ENCODE measurements at places on chromosomes 11 and 22. TPM values are rescaled to one million over a fixed set of nuclear protein-coding genes. Genes with fewer than 3 reads are reported as not detected.

Gene POU2F3
- not detected for total RNA-seq

Gene NELL1
- 0.12 TPM for total RNA-seq

Gene SORL1
- 1.3 TPM for total RNA-seq

Gene OR51B2
- total RNA-seq = 0.36 TPM

Gene C22orf31
- total RNA-seq = not detected

Gene KCNQ1OT1
- total RNA-seq = 0.36 TPM

Gene CATSPER1
- 0.36 TPM for total RNA-seq

Gene MS4A1
- total RNA-seq = not detected

Gene RAG2
- total RNA-seq = not detected

Gene SLC39A13
- total RNA-seq = 55.2 TPM

DNA sequence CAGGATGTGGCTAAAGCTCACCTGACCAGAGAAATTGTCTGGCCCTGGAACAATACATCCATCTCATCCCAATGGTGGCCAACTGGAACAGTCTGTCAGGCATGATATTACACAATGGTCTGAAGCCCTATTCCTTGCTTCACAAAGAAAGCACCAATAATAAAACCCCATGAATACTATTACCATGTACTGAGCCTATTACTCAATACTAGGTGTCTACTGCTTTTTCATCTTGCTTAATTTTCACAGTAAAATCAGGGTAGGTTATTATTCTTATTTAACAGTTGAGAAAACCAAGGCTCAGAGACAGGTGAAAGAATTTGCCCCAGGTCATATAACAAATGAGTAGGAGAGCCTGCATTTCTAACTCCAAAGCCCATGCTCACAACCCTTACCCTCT lies 68.9 kb upstream of the CAPRIN1 start:
- no peak for DNase-seq

DNA sequence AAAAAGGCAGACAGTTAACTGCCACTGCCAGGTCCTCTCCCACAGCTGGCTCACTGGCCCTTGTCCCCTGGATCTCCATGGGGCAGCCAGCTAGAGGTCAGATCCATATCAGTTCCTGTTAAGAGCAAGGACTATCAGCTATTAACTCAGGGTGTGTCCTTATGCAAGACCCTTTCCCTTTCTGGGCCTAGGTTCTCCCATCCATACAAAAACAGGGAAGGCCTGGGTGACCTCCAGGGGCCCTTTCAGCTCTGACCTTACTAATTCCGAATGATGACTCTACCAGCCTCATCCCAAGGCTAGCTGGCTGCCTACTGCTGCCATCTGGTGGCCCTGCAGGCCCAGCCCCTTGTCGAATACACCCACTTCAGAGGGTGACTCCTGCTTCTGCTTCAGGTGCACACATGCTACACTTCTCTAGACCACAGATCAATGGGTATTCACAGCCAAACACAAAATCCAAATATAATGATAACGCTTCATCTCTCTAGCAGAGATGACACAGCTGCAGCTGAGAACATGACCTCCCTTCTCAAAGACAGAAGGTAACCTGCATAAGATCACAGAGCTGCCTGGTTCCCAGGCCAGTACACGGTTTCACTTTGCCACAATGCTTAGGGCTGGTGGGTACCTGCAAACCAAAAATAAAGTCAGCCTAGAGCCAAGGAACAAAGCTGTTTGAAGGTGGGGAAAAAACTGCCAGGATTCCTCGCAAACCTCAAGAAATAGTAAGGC lies 34.1 kb downstream of the SERGEF start:
- peak; percentile 23 for DNase-seq

DNA sequence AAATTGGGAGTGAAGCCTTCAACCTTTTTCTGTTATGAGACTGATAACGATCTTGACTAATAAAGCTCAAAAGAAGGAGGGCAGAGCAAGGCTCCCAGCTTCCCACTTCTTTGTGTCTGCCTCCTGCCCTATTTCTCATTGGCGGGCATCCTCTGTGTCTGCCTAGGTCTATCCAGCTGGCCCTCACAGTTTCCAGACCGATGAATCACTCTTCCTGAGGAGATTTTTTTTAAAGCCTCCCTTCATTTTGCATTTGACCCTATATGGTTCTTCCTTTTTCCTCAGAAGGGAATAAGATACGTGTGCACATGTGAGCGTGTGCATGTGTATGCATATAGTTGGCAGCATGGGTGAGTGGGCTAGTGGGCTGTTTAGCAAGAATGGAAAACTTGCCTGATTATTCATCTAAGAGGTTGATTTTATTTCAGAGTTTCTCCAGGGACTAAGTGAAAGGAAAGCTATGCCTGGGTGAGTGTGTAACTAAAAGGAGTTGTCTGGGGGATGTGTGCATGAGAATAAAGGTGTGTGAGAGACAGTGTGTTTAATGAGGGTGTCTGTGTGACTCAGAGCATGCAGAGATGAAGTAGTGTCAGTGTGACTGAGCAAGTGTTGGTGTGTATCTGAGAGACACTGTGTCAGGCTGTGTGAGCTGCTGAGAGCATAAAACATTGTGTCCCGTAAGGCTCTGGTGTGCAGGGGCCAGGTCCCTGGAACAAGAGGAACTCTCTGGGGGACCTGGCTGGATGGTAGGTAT lies 12.2 kb downstream of the PHLDB1 start:
- DNase-seq = peak; percentile 98

- DNase-seq = no peak
These were observed 311.3 kb downstream of the LUZP2 start for GRCh38 chr11:24808173-24808572.

GRCh38 chr11:70466154-70466553 lies 67.8 kb downstream of the CTTN start:
- peak; percentile 21 for DNase-seq

DNA sequence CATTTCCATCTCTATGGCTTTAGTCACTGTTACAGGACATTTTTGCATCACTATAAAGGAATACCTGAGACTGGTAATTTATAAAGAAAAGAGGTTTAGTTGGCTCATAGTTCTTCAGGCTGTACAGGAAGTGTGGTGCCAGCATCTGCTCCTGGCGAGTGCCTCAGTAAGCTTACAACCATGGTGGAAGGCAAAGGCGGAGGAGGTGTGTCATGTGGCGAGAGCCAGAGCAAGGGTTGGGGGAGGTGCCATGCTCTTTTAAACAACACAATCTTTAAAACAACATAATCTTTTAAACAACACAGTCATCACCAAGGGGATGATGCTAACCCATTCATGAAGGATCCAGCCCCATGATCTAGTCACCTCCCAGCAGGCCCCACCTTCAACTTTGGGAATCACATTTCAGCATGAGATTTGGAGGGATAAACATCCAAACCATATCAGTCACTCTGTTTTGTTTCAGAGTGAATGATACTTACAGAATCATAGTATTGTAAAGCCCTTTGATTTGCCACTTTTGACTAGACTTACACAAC lies 103.3 kb downstream of the PDE3B start:
- DNase-seq = no peak

DNA sequence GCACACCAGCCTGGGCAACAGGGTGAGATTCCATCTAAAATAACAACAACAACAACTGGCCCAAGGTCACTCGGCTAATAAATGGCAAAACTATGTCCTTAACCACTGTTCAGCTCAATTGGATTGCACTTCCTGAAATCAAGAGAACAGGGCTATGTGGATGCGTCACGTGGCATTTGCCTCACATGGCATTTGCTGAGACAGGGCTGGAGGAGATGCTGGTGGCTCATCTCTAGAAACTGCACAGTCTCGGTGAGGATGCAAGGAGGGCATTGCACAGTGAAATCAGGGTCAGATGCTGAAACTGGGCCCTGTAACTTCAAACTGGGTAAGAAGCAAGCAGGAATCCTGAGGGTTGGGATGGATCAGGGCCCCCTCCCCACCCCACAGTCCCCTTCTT lies 171.9 kb downstream of the BUD13 start:
- peak; percentile 19 for DNase-seq

- no peak for DNase-seq
These were observed 20.3 kb downstream of the A4GALT start for GRCh38 chr22:42700355-42700754.

- no peak for DNase-seq
These were observed 112.6 kb downstream of the NAT10 start for GRCh38 chr11:34218067-34218466.

DNA sequence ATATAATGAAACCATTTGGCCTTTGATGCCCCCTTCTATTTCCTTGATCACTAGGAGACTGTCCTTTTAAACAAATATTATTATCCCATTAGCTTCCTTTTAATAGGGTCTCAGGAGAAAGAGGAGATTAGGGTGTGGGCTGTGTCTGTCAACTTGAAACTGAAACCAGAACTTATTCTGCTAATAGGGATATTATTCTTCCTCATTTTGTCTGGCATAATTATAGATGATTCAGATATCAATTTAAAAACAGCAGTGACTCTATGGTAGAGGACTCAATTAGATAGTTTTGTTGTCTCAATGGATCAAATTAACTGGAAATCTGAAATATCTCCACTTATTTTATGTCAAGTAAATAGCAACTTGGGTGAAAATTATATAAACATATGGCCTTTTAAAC lies 584.9 kb upstream of the CCDC90B start:
- DNase-seq = no peak

DNA sequence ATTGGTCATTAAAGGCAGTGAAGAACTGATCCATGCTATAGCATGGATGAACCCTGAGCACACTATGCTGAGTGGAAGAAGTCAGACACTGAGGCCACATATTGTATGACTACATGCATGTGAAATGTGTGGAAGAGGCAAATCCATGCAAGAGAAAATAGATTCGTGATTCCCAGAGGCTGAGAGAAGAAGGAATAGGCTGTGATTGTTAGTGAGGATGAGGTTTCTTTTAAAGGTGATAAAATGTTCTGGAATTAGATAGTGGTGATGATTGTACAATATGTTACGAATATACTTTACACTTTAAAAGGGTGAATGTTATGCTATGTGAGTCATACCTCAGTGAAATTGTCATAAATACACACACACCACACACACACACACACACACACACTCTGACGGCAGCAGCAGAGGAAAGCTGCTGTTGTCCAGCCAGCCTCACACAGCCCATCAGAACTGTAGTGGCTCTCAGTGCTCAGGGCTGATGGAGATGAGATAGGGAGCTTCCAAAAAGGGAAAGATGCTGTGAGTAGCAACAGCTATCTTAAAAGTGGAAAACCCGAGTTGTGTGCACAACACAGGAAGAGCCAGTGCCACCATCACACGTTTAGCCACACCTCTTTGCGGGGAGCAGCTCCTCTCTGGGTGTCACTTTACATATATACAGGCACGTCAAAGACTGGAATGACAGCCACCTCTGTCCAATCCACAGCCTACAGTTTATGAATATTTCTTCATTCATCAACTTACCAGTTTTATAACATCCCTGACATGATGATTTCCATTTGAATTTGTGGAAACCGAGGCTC lies 153.0 kb downstream of the SPATA19 start:
- DNase-seq = no peak

- no peak for DNase-seq
These were observed 9.3 kb upstream of the MSANTD4 start for GRCh38 chr11:106031202-106031810.

DNA sequence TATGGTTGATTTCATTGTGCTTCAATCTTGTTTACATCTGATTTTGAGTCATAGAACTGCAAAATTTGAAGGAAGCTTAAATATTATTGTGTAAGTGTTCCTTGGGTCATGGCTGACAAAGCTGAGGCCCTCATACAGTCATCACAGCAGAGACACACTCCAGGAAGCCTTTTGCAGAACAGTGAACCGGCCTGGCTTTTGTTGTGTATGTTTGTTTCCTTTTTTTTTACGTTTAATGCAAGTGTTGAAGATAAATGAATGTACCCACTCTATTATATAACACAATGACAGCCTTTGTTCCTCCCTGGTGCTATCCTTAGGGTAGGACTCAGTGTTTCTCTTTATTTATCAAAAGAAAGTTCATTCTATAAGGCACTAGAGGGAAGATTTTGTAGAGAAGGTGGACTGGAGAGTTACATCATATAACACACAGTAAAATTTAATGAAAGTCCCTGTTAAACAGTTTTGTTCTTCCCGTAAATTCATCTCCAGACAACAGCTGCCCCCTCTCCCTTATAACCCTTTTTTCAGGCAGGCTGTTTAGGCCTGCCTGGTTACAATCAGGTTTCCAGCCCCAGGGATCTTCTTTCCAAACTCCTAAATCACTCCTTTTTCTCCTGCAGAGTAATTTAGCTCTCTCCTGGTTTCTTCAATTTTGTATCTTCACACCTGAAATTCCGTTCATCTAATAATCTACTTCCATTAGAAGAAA lies 34.3 kb upstream of the CSTF3 start:
- DNase-seq = no peak

- DNase-seq = peak; percentile 85
These were observed 5.0 kb upstream of the MRPL11 start for GRCh38 chr11:66443602-66444001.

DNA sequence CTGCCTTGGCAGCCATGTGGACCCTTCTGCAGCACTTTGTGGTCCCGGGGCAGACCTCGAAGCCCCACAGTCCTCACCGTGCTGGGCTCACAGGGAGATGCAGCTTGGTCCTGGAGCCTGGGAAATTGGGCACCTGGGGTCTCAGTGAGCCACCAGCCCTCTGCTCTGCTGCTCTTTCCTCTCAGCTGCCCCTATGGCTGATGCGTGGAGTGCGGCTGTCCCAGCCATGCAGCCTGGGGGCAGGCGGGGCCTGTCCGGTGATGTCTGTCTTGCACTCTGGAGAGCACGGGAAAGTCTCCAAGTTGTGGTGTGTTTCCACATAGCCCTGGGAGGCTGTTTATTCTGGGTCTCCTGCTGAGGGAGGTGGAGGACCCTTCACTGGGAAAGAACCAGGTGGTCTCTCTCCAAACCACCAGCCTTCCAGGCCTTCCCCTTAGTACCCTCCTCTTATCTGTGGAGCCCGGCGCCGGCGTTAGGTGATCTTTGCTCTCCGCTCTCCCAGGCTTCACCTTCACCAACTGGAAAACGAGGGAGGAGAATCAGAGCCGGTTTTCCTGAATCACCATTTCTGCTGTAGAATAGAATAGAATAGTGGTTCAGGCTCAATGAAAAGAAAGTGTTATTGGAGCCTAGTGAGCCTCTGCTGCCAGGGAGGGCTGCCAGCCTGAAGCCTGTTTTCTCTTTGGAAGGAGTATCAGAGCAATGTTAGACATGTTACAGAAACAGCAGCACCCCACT lies 41.2 kb upstream of the GRAMD4 start:
- DNase-seq = no peak

GRCh38 chr11:34588701-34589100 lies 32.2 kb upstream of the EHF start:
- no peak for DNase-seq

DNA sequence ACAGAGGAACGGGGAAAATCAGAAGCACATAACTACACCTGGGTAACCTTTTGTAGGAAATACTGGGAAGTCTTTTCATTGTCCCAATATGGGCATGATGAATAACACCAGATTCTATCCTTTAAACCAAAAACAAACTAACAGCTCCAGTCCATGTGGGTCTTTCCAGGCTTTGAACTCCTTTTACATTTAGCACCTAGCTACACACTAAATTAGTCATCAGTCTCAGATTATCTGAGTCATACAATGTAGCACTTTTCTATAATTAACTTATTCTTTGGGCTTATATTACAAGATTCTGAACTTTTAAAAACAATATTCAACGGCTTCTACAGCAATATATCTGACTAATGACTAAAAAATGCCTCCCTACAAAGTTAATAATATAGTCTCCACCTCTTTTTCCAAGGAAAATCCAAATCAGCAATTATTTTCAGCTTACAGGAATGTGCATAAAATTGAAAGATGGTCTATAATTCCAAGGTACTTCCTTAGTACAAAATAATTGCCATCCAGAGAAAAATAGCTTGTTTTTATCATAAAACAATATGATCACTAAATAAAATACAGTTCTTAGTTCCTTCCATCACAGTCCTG lies 26.3 kb downstream of the STK33 start:
- peak; percentile 24 for DNase-seq

Data from RPMI7951 (cell line).